ENCODE measurements at places on chromosomes 7 and 10.

GRCh38 chr7:142916508-142916907 lies 17.0 kb downstream of the TRPV5 start:
- H3K4me3 ChIP-seq, result no peak overlapping the region
- no peaks in the 10 kb centered on the region for H3K36me3 ChIP-seq
- H3K27ac ChIP-seq, result no peak overlapping the region
- no peaks in the 10 kb centered on the region for H3K27me3 ChIP-seq
- H3K4me1 ChIP-seq, result peaks cover 22% of the 10 kb centered on the region

DNA sequence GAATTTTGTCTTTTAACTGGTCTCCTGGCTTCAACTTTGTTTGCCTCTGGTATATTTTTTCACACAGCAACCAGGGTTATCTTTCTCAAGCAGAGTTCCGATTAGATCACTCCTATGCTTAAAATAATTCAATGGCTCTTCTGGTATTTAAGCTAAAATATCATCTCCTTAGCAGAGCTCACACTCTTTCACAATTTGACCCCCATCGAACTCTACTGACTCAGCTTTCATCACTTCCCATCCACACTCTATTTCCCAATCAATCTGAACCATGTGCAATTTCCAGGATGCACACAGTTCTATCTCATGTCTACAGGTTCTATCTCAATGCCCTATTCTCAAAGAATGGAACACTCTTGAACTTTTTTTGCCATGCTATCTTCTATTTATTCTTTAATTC lies 809.5 kb downstream of the GRID1 start:
- no peaks in the 10 kb centered on the region for H3K27me3 ChIP-seq
- no peaks in the 10 kb centered on the region for H3K36me3 ChIP-seq
- no peaks in the 10 kb centered on the region for H3K4me1 ChIP-seq
- H3K4me3 ChIP-seq, result no peak overlapping the region
- DNase-seq, result no peak

GRCh38 chr7:13949939-13950338 lies 39.5 kb downstream of the ETV1 start:
- no peak for DNase-seq
- H3K27me3 ChIP-seq, result no peaks in the 10 kb centered on the region
- H3K4me1 ChIP-seq, result peaks cover 50% of the 10 kb centered on the region
- no peaks in the 10 kb centered on the region for H3K36me3 ChIP-seq
- H3K4me3 ChIP-seq, result no peak overlapping the region

DNA sequence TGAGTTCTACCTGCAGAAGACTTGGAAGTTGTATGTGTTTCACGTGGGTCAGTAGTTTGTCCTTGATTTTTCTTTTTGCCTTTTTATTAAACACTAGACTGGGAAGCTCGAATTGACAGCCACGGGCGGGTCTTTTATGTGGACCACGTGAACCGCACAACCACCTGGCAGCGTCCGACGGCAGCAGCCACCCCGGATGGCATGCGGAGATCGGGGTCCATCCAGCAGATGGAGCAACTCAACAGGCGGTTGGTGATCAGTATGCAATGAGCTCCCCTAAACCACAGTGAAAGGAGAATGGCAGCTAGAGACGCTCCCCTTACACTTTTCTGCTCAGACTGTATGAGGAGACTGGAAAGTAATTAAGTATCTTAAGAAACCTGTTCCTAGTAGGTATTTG lies 126.7 kb upstream of the STK17A start:
- peaks cover 16% of the 10 kb centered on the region for H3K4me1 ChIP-seq
- no peak for DNase-seq
- H3K27ac ChIP-seq, result no peak overlapping the region
- H3K36me3 ChIP-seq, result no peaks in the 10 kb centered on the region

DNA sequence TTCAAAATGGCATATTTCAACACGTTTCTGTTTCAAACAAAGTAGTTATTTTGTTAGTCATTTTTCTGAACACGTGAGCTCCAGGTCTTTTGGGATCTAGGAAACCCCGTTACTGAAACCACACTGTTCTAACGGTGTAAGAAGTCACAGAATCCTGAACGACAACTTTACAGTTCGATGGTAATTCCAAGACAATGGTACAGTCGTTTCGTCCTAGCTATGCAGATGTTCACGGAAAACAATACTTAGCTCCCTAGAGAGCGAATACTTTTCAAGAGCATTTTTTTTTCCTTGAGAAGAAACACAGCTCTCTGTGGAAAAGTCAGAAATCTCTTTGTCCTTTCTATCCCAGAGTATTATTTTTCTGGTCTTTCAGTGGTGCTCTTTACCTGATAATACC lies 254.1 kb downstream of the ADARB2 start:
- H3K36me3 ChIP-seq, result no peaks in the 10 kb centered on the region
- H3K27me3 ChIP-seq, result peaks cover 61% of the 10 kb centered on the region
- no peak overlapping the region for H3K27ac ChIP-seq
- H3K4me3 ChIP-seq, result no peak overlapping the region
- no peak for DNase-seq

DNA sequence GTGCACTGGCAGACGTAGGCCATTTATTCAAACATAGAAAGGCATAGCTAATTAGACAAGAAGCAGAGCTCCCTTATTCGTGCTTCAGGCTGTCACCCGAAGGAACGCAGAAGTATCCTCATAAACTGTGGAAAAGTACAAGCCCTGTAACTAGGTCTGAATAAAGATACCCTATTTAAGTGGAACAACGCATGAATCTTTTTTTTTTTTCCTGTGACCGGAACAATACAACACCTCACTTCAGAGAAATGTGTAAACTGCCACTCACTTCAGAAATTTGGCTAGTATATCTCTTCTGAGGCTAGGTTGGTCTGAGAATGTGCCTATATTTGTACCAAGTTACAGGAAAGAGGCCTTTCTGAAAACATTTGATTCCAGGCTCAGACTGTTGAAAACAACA lies 8.0 kb upstream of the CSTF2T start:
- H3K4me3 ChIP-seq, result no peak overlapping the region
- DNase-seq, result no peak
- no peak overlapping the region for H3K27ac ChIP-seq
- peaks cover 23% of the 10 kb centered on the region for H3K4me1 ChIP-seq
- no peaks in the 10 kb centered on the region for H3K27me3 ChIP-seq

- no peak overlapping the region for H3K4me3 ChIP-seq
- peaks cover 24% of the 10 kb centered on the region for H3K4me1 ChIP-seq
- H3K36me3 ChIP-seq, result peaks cover 6% of the 10 kb centered on the region
Measured at GRCh38 chr7:117718116-117718835, 155.0 kb downstream of the CTTNBP2 start.

GRCh38 chr10:103968441-103969391 lies 1.8 kb downstream of the SLK start:
- peak overlapping the region; percentile 96 for H3K4me3 ChIP-seq
- no peak for DNase-seq
- H3K36me3 ChIP-seq, result no peaks in the 10 kb centered on the region
- peak overlapping the region; percentile 32 for H3K27ac ChIP-seq
- H3K4me1 ChIP-seq, result peaks cover 41% of the 10 kb centered on the region

- H3K36me3 ChIP-seq, result no peaks in the 10 kb centered on the region
- no peak overlapping the region for H3K27ac ChIP-seq
- no peak for DNase-seq
- no peaks in the 10 kb centered on the region for H3K4me1 ChIP-seq
- H3K4me3 ChIP-seq, result no peak overlapping the region
Measured at GRCh38 chr7:158422887-158423560, 164.6 kb downstream of the PTPRN2 start.

DNA sequence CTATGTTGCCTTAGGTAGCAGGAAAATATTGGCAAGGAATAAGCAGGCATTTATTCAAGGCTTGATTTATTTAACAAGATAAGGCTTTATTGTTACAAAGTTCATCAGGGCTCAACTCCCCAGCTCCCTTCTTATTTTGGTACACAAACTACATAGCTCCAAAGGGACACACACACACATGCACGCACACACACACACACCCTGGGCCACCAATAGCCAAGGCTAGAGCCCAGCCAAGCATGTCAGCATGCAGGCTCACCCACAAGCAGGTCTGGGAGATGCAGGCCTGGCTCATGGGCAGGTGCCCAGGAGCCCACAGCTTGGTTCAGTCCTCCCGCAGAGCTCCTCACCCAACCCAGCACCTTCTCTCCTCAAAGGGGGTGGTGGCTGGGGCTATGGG lies 23.4 kb downstream of the LEP start:
- H3K27ac ChIP-seq, result no peak overlapping the region
- H3K4me1 ChIP-seq, result peaks cover 65% of the 10 kb centered on the region
- no peaks in the 10 kb centered on the region for H3K27me3 ChIP-seq
- no peak overlapping the region for H3K4me3 ChIP-seq
- no peaks in the 10 kb centered on the region for H3K36me3 ChIP-seq

DNA sequence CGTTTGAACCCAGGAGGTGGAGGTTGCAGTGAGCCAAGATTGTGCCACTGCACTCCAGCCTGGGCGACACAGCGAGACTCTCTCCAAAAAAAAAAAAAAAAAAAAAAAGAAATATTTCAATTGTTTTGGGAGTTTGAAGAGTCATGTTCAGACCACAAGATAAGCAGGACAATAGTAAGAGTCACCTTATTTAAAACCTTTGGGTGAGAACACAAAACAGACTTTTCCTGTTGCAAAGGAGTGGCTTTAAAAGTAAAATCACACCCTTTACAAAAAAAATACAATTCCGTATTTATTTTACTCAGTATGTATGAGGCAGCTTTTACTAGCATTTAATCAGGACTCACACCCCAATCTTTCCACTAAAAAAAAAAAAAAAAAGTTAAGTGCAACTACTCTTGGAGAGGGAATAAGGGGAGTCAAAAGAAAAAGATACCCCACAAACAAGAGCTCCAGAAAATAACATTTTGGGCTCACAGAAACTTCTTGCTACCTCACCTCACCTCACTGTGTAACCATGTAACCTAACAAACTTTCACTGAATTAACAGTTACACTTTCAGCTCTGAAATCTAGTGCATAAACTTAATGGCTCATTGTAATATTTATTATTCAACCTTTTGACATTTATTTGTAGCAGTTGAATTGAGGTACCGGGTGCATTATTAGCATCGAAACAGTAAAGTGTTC lies 11.2 kb downstream of the SKIDA1 start:
- peaks cover 70% of the 10 kb centered on the region for H3K4me1 ChIP-seq
- H3K36me3 ChIP-seq, result no peaks in the 10 kb centered on the region
- peak overlapping the region; percentile 96 for H3K27ac ChIP-seq
- H3K4me3 ChIP-seq, result peak overlapping the region; percentile 83

DNA sequence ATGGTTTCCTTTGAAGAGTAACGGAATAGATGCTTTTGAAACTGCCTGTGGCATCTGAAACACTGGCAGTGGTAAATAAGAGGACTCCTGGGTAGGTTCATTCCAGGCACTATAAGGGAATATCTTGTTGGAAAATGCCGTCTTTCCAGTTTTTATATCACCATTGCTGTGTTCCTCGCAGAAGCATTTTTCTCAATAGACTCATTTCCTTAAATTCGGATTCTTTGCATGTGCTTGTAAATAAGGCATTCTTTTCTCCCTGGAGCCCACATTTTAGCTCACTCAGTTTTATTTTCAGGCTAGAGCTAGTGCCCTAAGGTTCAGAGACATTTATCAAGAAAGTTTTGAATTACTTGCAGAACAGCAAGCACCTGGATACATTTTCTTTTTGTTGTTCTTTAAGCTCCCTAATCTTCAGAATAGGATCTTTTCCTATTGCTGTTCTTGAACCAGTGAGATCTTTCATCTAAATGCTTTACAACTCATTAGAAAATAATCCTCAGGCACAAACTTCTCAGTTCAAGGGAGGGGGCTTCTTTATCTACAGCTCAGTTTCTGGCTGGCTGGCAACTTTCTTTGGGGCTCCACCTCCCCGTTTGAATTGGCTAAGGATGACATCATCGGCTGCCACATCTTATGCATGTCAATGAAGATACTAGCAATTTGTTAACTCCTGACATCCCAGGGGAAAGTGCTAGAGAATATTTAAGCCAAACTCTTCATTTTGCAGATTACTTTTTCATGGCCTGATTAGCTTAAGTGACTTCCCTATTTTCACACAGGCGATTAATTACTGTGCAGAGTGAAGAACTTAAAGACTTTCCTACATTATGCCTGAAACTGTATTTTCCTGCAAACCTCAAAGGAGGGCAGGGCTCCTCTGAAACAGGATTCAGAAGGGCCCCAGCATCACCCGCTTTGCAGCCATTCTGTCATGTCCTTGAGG lies 133.7 kb upstream of the RSU1 start:
- no peaks in the 10 kb centered on the region for H3K36me3 ChIP-seq
- DNase-seq, result no peak
- peak overlapping the region; percentile 82 for H3K27ac ChIP-seq
- H3K27me3 ChIP-seq, result no peaks in the 10 kb centered on the region
- peaks cover 33% of the 10 kb centered on the region for H3K4me1 ChIP-seq
- H3K4me3 ChIP-seq, result no peak overlapping the region

DNA sequence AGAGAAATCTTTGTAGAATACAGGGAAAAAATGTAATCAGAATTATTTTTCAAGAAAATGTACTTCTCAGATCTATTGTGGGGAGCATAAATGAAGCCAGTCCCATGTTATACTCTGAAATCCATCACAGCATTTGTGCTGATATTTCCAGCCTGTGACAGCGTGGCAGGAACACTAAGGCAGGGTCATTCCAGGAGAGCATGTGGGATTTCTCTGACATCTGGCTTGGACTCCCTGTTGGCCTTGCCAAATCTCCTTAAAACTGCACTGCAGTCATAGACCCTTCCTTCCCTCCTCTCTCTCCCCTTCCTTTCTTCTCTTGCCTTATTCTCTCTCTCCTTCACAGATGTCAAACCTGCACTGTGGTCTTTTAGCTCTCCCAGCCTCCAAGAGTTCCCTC lies 6.5 kb upstream of the TSPAN13 start:
- H3K36me3 ChIP-seq, result no peaks in the 10 kb centered on the region
- no peak overlapping the region for H3K4me3 ChIP-seq
- peaks cover 4% of the 10 kb centered on the region for H3K27me3 ChIP-seq
- peaks cover 11% of the 10 kb centered on the region for H3K4me1 ChIP-seq
- DNase-seq, result no peak

DNA sequence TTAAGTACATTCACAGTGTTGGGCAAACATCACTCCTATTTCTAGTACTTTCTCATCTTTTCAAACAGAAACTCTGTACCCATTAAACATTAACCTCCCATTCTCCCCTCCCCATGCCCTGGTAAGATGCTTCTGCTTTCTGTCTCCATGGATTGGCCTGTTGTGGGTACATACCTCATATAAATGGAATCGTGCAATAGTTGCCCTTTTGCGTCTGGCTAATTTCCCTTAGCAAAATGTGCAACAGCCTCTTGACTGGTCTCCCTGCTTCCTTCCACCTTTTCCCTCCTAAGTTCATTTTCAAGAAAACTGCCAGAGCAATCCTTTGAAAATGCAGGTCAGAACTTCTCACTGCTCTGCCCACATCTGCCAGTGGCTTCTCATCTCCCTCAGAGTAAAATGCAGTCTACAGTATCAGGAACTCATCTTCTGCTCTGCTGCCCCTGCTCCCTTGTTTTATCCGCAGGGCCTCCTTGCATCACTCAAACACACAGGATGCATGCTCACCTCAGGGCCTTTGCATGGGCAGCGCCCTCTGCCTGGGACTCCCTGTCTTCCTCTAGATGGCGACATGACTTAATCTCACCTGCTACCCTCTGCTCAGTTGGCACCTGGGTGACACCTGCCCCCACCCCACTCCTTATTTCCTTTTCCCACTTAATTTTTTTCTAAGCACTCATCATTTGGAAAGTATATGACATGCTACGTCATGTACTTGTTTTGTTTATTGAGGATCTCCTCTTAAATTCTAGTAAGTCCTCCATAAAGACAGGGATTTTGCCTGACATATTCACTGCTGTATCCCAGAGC lies 44.3 kb upstream of the ECHDC3 start:
- no peak for DNase-seq
- H3K27me3 ChIP-seq, result no peaks in the 10 kb centered on the region
- no peaks in the 10 kb centered on the region for H3K36me3 ChIP-seq

Data from mesothelial cell of epicardium (in vitro differentiated cells).